ENCODE measurements at places on chromosomes 2 and 18. TPM values are rescaled to one million over a fixed set of nuclear protein-coding genes. Genes with fewer than 3 reads are reported as not detected.

The UGT1A6 gene
- 181 TPM for total RNA-seq

The NRP2 gene
- total RNA-seq, result 7.7 TPM

The EVX2 gene
- total RNA-seq, result not detected

The LOXHD1 gene
- total RNA-seq, result not detected

The MAP2 gene
- 2.3 TPM for total RNA-seq

The LHCGR gene
- not detected for total RNA-seq

Measured in left lobe of liver (tissue), 2 donors.